ENCODE measurements at places on chromosomes 12 and 14. TPM values are rescaled to one million over a fixed set of nuclear protein-coding genes. Genes with fewer than 3 reads are reported as not detected.

The TMEM132D gene
- polyA plus RNA-seq, result not detected

The KRT7 gene
- not detected for polyA plus RNA-seq

The HSPB8 gene
- not detected for polyA plus RNA-seq

The SINHCAF gene
- polyA plus RNA-seq, result 47.9 TPM

The CLEC9A gene
- polyA plus RNA-seq, result not detected

The TOMM20L gene
- polyA plus RNA-seq, result not detected

The SIRT4 gene
- polyA plus RNA-seq, result 3.1 TPM

The PPFIA2 gene
- polyA plus RNA-seq, result not detected

The RFX4 gene
- not detected for polyA plus RNA-seq

The KLHDC1 gene
- polyA plus RNA-seq, result 6.1 TPM

DNA sequence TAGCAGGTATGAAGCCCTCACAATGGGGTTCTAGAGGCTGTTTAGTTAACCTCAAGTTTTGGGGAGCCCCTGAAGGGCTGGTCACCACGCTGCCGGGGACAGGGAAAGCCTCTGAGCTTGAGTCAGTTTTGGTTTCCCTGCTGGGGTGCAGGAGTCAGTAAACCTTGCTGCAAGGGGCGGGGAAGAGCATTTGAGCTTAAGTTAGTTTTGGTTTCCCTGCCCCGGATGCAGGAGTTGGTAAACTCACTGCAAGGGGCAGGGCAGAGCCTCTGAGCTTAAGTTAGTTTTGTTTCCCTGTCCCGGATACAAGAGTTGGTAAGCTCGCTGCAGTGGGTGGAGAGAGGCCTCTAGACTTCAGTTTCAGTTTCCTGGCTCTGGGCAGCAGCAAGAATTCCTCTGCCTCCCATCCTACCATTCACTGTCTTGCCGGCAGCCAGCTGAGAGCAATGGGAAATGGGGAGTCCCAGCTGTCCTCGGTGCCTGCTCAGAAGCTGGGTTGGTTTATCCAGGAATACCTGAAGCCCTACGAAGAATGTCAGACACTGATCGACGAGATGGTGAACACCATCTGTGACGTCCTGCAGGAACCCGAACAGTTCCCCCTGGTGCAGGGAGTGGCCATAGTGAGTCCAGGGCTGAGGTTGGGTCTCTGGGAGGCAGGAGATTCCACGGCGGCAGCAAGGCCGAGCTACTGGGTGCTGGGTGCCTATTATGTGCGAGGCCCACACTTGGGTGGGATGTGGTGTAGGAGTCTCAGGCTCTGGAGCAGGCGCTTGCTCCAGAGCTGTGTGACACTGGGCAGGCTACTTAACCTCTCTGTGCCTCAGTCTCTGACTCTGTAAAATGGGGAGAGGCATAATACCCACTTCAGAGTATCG, at the start of gene OAS2:
Gene OAS2 (plus strand): TSS at position 357 of the 878 bp plus-strand sequence. CDS start 90 bp downstream, at position 447.
- DNase-seq, result peak; percentile 86

- no peak for DNase-seq
These were observed 76.1 kb downstream of the EPS8 start for GRCh38 chr12:15712823-15713660.

GRCh38 chr12:9960590-9960989, 10.6 kb upstream of the CLEC12A start:
- DNase-seq, result no peak

DNA sequence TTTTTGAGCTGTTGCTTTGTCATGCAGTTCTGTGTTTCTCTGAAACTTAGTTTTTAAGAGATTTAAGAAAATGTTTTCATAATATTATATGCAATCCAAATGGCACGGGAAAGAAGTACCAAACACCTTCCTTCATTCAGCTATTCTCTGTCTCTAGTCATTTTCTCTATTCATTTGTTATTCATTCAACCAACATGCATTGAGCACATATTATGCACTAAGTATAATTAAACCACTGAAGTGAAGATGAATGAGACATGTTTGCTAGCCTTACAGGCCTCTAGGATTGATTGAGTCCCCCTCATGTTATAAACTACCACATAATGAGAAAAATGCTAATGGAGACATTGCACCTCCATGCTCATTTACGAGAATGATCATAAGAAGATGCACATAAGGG, 45.7 kb upstream of the CCDC91 start:
- no peak for DNase-seq

DNA sequence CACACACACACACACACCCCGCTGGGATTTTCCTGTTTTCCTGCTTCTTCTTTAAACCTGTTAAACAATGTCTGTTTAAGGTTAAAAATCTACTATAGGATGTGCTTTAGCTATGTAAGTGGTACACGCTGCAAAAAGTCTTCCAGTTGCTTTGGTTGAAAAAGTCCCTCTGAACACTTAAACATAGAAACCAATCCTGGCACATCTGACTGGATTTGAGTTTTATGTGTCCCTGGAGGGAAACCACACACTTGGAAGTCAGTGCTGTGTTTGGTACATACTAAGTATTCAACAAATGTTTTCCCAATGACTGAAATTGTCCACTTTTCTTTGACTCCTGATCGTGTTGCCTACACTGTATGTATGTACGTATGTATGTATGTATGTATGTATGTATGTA, 22.0 kb downstream of the CFL2 start:
- DNase-seq, result no peak

DNA sequence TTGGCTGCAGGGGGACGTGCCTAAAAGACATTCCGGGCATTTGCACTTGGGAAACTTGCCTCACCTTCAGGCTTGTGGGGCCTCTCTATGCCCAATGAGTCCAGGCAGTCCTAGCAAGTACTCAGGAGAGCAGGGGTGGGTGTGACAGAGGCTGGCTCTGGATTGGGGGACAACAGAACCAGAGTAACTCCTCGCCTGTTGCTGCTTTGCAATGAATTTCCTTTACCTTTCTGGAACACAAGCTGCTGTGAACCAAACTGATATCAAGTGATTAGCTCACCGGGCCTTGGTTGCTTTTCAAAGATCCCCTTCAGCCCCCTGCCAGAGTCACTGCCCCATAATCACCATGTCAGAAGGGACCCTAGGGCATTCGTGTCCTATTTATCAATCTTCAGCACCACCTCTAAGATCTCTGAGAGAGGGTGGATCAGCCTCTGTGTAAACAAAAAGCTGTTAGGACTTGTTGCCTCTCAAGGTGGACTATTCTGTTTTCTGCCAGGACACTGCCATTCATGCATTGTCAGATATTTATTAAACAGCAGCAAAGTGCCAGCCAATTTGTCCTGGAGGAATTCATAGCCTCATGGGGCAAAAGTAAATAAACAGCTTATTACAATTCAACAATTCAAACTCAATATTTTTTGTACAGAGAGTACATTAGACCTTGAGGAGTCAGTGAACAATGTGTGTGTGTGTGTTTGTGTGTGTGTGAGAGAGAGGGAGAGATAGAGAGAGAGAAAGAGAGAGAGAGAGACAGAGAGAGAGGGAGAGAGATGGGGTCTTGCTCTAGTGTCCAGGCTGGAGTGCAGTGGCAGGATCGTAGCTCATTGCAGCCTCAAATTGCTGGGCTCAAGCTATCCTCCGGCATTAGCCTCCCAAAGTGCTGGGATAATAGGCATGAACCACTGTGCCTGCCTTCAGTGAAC, 11.3 kb downstream of the NFATC4 start:
- DNase-seq, result no peak

- DNase-seq, result no peak
These were observed 33.4 kb upstream of the CIPC start for GRCh38 chr14:77064521-77065178.

- DNase-seq, result no peak
These were observed 25.4 kb downstream of the IL31 start for GRCh38 chr12:122148657-122149056.

DNA sequence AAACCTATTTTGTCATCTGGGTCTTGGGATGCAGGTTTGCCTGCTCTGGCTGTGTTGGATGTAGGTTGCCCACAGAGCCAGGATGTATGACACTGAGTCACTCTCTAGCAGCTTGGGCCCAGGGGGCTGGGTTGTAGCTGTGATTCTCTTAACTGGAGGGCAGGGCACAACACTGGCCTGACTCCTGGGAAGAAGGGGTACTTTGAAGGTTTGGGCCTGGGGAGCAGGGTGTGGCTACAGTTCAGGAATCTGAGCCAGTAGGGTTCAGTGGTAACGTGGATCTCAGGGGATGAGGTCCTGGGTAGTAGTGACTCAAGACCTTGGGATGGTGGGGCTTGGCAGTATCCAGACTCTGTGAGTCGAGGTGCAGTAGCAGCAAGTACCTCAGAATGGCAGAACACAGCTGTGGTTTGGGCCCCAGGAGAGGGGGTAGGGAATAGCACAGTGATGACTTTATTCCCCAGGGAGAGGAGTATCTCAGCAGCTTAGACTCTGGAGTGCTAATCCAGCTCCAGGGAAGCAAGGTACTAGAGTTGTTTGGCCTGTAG, 25.7 kb downstream of the TBC1D15 start:
- DNase-seq, result no peak

GRCh38 chr12:100293017-100293416, 26.0 kb downstream of the SCYL2 start:
- DNase-seq, result no peak

DNA sequence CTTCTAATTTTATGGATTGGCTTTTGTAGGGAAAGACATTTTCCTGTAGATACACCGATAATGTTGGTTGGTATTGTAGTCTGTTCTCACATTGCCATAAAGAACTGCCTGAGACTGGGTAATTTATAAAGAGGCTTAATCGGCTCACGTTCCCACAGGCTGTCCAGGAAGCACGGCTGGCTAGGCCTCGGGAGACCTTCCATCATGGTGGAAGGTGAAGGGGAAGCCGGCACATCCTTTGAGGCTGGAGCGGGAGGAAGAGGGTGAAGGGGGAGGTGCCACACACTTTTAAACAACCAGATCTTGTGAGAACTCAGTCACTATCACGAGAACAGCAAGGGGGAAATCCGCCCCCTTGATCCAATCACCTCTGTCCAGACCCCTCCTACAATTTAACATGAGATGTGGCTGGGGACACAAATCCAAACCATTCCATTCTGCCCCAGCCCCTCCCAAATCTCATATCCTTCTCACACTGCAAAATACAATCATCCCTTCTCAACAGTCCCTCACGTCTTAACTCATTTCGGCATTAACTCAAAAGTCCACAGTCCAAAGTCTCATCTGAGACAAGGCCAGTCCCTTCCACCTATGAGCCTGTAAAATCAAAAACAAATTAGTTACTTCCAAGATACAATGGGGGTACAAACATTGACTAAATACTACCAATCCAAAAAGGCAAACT, 66.7 kb upstream of the EIF5 start:
- DNase-seq, result no peak

- no peak for DNase-seq
These were observed 1.8 kb downstream of the GLI1 start for GRCh38 chr12:57461276-57461916.

DNA sequence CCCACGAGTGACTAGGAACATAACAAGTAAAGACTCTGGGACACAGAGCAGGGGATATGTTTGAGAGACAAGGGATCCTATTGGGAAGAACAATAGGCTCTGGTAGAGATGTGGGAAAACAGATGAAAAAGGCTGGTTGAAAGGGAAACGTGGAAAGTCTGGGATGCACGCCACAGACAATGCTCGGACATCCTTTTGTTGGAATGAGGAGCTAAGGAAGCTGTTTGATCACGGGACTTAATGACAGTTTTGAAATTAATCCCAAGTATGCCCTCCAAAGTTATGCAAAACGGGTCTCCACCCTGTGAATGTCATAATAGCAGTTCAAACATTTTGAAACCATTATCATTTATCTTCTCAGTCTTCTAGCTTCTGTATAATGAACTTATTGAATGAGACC, 31.7 kb upstream of the ANO2 start:
- no peak for DNase-seq

DNA sequence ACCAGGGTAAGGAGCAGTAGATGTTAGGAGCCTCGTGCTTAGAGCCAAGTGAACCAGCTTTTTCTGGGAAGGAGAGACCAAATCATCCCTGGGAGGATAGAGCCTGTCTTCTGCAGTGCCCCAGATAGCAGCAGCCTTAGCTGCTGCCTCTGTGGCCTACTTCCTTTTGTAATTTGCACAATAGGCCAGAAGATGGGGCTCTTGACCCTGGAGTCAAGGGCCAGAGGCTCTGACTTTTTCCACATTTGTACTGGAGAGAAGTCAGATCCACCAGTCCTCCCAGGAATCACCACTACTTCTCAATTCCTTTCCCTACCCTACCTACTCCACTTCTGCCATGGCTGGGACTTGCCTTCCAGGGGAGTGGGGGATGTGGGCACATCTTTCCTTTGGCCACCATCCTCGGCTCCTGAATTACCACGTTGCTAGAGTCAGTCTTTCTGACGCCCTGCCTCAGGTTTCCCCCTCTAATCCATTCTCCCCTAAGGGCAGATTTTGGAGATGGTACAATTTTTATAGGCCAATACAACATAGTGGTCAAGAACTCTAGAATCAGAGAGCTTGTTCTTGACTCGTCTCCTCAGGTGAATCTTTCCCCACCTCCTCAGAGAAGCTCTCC, 3.3 kb upstream of the SLC4A8 start:
- peak; percentile 53 for DNase-seq
